ENCODE measurements at places on chromosomes 7 and 10.

DNA sequence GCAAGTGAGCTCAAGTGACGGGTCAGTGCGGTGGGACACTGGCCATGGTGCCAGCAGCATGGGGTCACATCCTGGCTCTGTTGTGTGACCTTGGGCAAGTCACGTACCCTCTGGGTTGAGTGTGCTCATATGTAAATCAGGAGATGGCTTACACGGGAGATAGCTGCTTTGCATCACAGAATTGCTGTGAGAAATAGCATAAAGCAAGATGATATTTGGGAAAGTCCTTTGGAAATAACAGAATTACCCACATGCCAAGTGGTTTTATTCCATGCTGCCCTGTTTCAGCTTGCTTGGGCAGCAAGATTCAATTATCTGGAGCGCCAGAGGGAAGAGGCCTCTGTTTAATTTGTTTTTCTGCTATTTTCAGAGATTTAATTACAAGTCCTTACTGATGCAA lies 48.9 kb downstream of the LYZL2 start:
- DNase-seq: no peak

- DNase-seq: no peak
Observed at GRCh38 chr7:84535580-84536270, 341.1 kb upstream of the SEMA3A start.

- DNase-seq: no peak
Observed at GRCh38 chr7:15692501-15693020, 6.1 kb upstream of the MEOX2 start.

GRCh38 chr10:129786216-129786615 lies 177.9 kb downstream of the EBF3 start:
- no peak for DNase-seq

DNA sequence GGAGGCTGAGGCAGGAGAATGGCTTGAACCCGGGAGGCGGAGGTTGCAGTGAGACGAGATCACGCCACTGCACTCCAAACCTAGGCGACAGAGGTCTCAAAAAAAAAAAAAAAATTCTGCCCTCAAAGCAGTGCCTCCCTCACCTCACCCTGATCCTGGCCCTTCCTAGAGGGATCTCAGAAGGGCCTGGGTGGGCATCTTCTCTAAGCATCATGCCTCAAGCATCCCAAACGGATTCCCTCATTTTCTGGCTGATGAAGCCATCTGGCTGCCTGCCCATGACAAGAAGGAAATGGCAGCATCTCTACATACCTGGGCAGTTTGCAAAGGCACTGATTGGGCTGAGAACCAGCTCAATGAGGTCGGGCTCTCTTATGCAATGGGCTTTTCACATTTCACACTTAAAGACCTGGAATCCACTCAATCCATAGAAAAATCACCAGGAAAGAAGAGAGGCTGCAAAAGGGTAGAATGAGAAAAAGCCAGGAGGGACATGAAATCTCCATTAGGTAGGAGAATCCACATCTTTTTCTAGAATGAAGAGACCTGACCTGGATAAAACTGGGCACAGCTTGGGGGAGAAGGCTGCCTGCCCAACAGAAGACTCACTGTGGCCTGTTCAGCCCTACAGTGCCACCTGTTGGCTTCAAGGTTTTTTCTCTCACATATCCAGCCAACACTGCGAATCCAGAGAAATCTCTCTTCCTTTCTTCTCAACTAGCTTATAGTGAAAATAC lies 48.1 kb downstream of the PDLIM1 start:
- no peak for DNase-seq

- DNase-seq: no peak
Observed at GRCh38 chr10:88117869-88118632, 254.6 kb downstream of the PTEN start.

DNA sequence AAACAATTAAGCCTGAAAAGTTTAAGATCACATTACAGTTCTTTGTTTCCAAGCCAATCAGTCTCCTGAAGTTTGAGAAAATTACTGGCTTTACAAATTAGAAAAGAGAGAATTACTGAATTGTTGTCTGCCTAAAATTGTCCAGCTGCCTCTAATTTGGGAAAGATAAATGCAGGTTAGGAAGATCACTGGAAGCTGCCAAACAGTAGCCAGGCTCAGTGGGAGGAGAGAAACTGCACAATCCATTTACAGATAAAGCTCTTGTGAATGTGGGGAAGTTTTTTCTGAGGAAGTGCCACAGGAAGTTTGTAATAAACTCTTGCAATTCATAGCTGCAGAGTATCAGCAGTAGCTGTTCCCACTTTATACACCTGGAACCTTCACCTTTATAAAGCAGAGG lies 100.7 kb downstream of the IQUB start:
- DNase-seq: no peak

DNA sequence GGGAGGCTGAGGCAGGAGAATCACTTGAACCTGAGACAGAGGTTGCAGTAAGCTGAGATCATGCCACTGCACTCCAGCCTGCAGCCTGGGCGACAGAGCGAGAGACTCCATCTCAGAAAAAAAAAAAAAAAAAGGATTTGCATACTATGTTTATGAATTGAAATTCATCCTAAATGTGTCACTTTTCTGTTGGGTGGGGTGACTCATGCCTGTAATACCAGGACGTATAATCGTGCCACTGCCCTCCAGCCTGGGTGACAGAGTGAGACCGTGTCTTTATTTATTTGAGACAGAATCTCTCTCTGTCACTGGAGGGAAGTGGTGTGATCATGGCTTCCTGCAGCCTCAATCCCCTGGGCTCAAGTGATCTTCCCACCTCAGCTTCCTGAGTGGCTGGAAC lies 5.8 kb downstream of the ZNF212 start:
- peak; percentile 78 for DNase-seq

DNA sequence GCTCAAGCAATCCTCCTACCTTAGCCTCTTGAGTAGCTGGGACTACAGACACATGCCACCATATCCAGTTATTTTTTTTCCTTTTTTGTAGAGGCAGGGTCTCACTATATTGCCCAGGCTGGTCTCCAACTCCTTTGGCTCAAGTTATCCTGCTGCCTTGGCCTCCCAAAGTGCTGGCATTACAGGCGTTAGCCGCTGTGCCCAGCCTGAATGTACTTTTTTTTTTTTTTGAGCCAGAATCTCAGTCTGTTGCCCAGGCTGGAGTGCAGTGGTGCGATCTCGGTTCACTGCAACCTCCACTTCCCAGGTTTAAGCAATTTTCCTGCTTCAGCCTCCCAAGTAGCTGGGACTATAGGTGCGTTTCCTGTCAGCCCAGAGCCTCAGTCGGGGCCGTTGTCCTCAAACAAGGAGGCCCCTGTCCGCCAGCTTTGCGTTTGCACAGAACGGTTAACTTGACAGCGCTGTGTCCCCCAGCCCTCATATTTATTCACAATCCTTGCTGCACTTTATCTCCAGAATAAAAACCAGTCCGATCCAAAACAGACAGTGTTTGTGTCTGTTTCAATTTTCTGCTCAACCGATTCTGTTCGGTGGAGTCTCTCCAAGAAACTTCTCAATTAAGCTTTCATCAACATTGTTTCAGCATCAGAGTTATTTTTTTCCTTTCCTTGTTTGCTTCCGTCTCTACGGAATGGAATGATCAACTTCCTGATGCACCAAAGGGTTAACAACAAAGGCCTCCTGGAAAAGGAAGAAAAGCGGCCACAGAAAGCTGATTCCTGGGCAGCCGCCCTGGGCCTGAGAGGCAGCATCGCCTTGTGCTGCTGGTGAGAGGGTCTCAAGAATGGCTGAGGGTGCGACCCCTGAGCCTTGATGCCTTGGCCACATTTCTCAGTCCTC lies 64.5 kb downstream of the PDIA4 start:
- DNase-seq: no peak

GRCh38 chr10:78362406-78363022 lies 328.9 kb downstream of the RPS24 start:
- DNase-seq: peak; percentile 67

GRCh38 chr7:84248267-84248666 lies 53.7 kb upstream of the SEMA3A start:
- no peak for DNase-seq

DNA sequence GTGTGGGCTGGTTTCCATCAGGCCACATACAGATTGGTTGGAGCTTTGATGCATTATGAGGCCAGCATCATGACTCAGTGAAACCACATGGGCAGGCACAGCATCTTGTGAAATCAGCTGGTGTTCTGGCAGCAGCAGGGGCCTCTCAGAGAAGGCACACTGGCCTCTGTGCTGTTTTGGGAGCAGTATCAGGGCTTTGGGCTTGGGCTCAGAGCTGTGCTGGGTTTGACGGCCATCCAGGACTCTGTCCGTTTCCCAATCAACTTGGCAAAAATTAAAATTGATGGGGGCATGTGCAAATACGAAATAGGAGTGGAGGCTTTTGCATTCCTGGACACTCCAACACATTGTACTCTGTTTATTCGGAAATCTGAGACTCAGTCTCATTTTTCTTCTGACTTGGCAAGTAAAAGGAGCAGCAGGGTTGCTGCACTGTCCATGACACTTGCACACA lies 190.9 kb downstream of the BMPER start:
- DNase-seq: no peak

GRCh38 chr7:51077987-51078370 lies 238.6 kb downstream of the COBL start:
- no peak for DNase-seq

- no peak for DNase-seq
Observed at GRCh38 chr7:69173846-69174245, 424.4 kb upstream of the AUTS2 start.

DNA sequence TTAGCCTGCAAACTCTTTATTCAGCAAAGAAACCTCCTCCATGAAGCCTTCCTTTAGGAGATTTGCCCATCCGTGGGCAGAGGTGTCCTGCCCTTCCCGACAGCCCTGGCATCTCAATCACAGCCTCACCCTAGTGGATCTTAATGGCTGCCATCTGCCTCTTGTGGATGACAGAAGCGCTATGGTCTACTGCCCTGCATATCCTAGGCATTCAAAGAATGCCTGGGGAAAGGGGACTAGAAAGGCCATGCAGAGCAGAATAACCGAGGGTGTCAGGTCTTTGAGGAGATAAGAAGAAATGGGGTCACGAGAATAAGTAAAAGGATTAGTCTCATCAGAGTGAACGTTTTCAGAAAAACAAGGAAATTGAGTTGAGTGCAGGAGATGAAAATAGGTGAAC lies 57.7 kb upstream of the SPOCK2 start:
- no peak for DNase-seq

- no peak for DNase-seq
Observed at GRCh38 chr7:55475855-55476803, 96.2 kb downstream of the VOPP1 start.

- DNase-seq: peak; percentile 21
Observed at GRCh38 chr10:15485027-15485426, 113.9 kb upstream of the FAM171A1 start.

GRCh38 chr10:53893061-53893460 lies 908.0 kb downstream of the PCDH15 start:
- no peak for DNase-seq

DNA sequence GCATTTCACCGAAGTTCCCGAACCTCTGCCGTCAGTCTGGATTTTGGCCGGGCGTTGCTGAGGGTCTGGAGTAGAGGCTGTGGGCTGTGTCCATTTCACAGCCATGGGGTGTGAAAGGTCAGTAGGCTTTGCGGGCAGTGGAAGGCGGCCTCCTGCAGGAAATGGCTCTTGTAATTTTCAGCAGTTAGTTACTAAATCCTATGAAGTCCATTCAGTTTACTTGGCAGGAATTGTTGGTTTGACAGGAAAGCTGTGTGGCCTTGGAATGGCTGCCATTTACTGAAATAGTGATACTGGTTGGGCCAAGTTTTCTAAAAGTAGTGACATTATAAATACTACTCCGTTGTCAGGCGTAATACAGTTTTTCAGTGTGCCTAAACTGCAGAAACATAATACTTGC lies 303.7 kb downstream of the CCDC3 start:
- no peak for DNase-seq

DNA sequence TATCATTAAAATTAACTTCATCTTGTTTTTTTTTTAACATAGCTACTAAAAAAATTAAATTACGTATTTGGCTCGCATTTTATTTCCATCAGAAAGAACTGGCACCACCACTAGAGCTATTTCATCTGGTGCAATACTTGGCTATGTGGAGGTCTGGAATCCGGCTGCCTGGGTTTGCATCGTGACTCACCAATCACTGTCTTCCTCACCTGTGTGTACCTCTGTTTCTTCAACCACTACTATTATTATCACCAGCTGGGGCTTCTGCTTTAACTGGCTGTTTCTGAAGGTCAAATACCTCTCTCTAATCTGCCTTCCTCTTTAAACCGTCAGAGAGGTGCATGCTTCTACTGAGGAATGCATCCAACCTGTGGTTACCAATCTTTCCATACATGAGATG lies 6.5 kb downstream of the WDR91 start:
- no peak for DNase-seq

DNA sequence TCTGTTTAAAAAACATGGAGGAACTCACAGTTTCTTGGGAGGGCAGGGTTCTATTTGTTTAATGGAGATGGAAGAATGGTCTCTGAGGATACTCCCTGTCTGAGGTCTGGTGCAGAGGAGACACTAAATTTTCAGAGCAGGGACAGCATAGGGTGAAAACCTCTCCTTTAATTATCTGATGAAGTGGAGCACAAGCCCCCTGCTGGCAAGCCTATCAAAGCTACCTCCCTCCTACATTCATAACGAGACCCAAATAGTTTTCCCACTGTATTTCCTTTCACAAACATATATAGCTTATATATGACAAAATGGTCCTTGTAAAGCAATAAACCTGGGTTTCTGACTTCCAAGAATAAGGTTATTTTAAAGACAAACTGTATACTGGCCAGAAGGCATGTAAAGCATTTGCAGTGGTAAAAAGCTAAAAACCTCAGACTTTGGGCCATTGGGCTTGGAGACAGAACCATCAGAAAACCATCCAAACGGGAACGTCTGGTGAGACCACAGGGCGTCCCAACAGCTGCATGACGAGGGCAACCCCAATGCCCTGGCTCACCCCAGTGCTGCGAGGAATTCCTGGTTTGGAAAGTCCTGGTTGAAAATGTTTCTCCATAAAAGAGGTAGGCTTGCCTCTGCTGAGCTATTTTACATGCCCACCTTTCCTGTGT lies 201.3 kb downstream of the FANK1 start:
- no peak for DNase-seq

DNA sequence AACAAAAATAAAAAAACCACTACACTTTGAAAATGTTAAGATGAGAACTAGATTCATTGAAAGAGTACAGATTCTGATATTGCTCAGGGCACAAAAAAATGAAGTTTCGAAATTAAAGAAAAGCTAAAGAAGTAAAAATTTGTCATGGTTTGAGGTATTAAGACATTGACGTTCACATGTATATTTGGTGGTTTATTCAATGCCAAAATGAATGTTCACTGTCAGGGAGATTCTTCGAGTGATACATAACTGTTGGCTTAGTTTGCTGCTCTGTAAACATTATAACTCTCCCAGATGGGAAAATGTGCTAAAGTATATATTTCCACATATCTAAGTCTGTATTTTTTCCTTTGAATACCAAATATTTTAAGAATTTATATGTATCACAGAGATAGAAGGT lies 345.0 kb downstream of the SEMA3D start:
- no peak for DNase-seq

DNA sequence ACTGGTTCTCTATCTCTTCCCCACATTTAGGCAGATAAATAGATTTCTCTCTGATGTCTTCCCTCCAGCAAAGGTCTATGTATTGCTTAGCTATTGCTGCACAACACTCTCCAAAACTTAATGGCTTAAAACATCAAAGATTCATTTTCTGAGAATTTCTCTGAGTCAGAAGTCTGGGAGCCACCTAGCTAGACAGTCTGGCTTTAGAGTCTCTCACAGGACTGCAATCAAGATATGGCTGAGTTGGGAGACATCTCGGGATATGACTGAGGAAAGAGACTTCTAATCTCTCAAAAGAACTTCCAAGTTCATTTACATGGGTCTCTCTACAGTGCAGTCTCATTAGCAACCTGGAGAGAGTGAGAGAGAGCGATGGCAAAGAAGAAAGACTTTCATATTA lies 553.6 kb upstream of the GHITM start:
- DNase-seq: no peak
